ENCODE measurements at places on chromosomes 2 and 18. TPM values are rescaled to one million over a fixed set of nuclear protein-coding genes. Genes with fewer than 3 reads are reported as not detected.

The TPO gene
- total RNA-seq: not detected

The SLC39A10 gene
- 5.0 TPM for total RNA-seq

The IL18R1 gene
- 5.3 TPM for total RNA-seq

The ANKRD30BL gene
- total RNA-seq: not detected

The PHOSPHO2 gene
- total RNA-seq: 4.0 TPM

The PLCL1 gene
- under 0.01 TPM for total RNA-seq

The SCTR gene
- not detected for total RNA-seq

The NPC1 gene
- total RNA-seq: 78.3 TPM

The ZSWIM2 gene
- total RNA-seq: not detected

The EN1 gene
- not detected for total RNA-seq

The RESP18 gene
- not detected for total RNA-seq

The SP5 gene
- total RNA-seq: not detected

Measured in bronchial epithelial cell (primary cell).